ENCODE measurements at places on chromosomes 11 and 22.

DNA sequence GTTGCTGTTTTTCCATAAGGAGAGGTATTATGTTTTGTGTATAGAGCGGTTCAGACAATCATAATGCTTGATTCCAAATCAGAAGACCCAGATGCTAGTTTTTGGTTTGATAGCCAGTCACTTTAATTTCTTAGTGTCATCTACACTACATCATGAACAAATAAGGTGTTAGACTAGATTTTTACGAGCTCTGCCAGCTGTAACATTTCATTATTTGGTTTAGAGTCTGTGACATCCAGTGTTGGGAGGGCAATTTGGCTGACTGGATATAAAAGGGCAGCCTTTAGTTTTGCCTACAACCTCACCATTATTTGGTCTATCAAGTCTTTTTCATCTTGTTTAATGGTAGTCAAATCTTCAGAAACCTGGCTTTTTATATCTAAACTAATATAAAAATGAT is 30.2 kb upstream of the FBXO3 start:
- no peak for DNase-seq

GRCh38 chr22:47534804-47535410 is 772.5 kb downstream of the TBC1D22A start:
- DNase-seq = no peak

GRCh38 chr11:9562716-9563115 is 10.8 kb upstream of the WEE1 start:
- DNase-seq = no peak

DNA sequence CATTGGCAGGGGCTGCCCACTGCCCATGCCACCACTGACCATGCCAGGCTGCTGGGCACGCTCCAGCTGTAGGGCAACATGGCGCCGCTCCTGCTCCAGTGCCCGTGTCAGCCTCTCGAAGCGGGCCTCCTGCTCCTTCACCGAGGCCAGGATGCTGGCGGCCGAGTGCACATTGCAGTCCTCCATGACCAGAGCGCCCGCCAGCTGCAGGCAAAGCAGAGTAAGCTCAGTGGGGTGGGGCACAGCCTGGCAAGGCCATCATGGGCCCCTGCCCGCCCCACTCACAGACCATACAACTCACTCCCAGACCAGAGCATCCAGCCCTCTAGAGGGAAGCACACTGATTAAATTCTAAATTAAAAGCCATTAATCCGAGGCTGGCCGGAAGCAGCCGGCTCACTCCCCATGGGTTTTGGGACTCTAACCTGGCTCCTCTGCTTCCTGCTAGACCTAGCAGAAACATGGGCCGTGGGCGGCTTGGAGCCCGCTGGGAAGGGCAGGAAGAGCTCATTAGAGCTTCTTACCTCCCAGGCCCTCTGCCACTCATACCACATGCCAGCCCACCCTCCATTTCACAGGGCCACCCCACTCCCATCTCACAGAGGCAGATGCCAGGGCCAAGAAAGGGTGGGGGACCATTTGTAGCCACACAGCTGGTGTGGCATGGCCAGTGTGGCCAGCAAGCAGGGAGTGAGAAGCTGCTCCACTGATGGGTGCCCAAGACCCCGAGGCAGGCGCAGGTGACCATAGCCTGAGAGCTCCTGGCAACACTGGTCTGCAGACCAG is 25.8 kb downstream of the ARVCF start:
- no peak for DNase-seq

DNA sequence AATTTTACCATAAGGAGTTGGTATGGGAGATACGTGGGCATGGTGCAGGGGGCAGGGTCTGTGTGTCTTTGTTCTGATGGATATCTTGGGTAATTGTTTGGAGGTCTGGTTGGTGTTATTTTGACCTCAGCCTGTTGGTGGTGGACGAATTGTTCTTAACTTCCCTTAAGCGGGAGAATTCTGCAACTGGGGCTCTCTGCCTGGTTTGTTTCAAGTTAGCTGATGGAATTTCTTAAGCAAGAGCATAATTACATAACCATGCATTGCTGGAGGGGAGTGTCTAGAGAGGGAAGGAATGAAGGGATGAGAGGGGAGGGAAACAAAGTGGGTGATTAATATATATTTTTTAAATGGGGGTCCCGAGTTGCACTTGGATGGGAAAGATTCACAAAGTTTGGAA is 908.5 kb upstream of the RAG2 start:
- DNase-seq = no peak

DNA sequence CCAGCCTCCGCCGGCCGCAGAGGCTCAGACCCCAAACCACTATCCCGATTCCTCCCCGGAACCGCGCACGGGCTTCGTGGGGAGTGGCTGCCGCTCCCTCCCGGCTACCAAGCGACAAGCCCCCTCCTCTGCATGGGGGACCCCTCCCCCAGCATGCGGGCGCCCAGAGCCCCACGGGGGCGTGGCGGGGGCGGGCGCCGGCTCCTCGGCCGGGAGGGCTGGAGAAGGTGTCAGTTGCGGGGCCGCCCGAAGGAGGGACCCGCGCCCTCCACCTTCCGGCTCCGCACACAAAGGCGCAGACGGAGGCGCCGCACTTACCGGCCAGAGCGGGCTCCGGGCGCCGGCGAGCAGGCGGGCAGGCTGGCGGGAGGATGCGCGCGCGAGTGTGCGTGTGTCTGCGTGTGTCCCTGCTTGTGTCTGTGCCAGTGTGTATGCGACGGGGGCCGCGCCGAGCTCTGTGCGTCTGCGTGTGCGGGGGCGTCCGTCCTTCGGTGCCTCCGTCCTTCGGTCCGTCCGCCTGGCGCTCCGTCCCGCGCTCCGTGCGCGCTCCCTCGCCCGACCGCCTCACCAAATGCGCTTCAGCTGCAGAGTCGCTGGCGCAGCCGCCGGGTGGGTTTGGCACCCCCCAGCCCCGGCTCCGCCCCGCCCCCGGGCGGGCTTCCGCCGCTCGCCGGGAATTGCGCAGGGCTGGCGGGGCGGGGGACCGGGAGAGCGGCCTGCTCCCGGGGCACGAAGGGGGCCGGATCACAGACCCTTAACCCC is at the start of gene PTPN5:
TSS of gene PTPN5 (minus strand) at position 592 of the 762 bp plus-strand sequence. CDS start 19,840 bp downstream, outside the sequence.
- DNase-seq = no peak

GRCh38 chr22:50150161-50151129 is 20.1 kb upstream of the PANX2 start:
- no peak for DNase-seq

- no peak for DNase-seq
Measured at GRCh38 chr11:11262171-11262920, 90.7 kb downstream of the CSNK2A3 start.

DNA sequence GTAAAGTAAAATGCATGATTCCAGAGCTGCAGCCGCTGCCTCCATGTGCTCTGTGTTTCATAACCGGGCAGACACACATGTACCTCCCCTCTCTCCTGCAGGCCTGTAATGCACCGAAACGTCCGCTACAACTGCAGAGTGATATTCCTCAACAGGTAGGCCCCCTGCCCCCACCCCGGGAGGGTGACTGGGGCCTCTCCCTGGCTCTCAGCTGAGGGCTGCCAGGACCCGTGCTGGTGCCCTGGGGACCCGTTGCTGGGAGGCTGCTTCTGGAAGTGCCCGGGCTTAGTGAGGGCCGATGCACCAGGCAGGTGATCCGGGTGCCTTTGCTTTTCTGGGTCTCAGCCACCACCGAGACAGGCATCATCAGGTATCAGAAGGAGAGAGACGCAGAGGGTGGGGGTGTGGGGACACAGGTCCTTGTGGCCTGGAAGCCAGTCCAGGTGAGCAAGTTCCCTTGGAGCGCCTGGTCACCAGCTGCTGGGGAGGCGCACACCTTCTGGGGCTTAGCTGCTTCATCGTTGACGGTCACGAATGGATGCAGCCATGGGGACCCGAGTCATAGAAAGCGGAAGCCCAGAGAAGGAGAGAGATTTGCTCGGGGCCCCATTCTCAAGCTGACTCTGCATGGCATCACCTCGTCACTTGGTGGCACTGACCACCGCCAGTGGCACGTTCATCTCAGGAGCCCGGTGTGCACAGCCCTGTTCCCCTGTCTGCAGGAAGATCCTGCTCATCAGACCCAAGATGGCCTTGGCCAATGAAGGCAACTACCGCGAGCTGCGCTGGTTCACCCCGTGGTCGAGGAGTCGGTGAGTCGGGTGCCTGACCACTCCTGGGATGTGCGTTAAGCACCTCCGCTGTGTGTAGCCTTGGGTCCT is 10.6 kb downstream of the NADSYN1 start:
- no peak for DNase-seq

GRCh38 chr22:36454916-36455570 is 26.4 kb downstream of the TXN2 start:
- peak; percentile 99 for DNase-seq

DNA sequence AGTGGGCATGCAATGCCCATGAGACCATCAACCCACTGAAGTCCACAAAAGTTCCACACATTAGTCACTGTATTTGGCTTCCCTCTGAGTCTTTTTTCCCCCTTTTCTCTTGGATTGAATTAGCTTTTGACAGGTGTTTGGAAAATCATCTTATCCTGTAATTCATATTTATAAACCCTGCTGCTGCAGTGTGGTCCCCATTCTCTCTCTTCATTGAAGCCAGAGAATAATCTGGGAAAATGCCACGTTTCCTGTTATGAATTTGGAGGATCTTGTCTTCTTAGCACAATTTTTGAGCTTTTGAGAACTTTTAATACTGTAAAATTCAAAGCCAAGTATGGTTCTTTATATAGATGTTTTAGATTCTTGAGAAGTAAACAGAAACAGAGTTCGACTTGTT is 84.8 kb downstream of the UVRAG start:
- no peak for DNase-seq

GRCh38 chr22:24796860-24797259 is 9.2 kb upstream of the SGSM1 start:
- no peak for DNase-seq

- DNase-seq = no peak
Measured at GRCh38 chr22:45869340-45869847, 107.6 kb downstream of the WNT7B start.

- DNase-seq = no peak
Measured at GRCh38 chr11:45678976-45679375, 13.6 kb upstream of the CHST1 start.

DNA sequence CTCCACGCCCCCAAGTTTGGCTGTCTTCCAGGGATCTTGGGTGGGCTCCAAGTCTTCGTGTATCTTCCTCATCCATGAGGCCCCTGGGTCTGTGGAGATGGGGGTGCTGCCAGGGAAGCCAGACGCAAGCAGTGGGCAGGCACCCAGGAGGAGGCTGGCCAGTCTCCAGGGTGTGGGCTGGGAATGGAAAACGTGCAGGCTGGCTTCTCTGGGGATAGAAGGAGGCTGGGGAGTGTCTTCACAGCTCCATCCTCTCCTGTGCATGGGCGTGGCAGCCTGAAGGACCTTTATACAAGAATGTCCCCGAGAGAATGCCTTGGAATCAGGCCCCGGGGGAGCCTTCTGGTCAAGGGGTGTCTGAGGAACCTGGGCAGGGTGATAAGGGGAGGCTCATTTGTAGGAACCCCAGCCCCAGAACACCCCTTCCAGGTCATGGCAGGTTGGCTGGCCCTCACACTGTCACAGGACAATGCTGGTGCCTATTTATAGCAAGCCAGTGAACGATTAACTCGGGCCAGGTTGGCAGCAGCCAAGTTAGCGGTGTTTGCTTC is 14.0 kb downstream of the SGSM1 start:
- DNase-seq = peak; percentile 80

DNA sequence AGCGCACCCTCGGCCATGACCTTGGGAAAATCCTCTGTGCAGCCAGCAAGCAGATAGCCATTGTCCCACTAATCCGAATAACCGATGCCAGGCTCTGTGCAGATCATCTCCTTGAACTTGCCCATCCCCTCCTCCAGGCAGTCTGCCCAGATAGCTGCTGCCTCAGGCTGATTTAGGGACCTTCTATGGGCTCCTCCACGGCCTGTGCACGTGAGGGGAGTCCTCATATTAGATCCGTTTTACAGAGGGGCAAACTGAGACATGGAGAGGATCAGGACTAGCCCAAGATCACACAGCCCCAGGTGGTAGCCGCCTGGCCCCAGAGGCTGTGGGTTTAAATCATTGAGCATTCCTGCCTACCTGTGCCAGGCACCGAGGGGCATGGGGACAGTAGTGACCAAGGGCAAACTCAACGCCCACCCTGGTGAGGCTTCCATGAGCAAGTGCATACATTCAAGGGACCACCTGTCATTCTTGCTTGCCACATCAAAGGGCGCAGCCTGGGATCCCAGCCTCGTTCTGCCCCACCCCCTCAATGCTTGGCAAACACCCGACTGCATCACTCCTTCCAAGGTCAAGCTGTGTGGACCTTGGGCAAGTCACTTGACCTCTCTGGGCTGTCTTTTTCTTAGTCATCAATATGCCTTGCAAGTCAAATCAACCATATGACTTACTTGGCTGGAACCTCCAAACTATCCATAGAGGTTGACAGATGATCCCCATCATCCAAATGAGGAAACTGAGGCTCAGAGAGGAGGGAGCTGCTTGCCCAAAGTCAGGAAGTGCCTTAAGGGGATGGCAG is 131.6 kb downstream of the MN1 start:
- DNase-seq = peak; percentile 61

DNA sequence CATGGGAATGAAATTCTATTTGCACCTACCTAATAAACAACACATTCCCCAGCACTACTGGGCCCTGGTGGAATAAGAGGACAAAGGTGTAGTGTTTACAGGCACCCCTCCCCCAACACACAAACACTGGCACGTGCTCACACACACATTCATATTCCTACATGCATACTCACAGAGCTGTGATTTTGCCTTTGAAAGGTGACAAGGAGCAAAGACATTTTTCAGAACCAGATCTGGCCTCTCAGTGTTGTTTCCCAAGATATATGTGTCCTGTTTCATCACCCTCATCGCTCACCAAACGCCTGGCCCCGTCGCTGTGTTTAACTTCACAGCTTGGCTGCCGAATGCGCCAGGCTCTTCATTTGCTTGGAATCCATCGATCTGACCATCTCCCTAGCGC is 292.6 kb downstream of the NTM start:
- no peak for DNase-seq

- no peak for DNase-seq
Measured at GRCh38 chr22:50739894-50740293, 1.9 kb downstream of the ACR start.

GRCh38 chr11:19018901-19019300 is 41.6 kb downstream of the MRGPRX2 start:
- peak; percentile 19 for DNase-seq

GRCh38 chr11:131626788-131627187 is 256.4 kb downstream of the NTM start:
- no peak for DNase-seq

DNA sequence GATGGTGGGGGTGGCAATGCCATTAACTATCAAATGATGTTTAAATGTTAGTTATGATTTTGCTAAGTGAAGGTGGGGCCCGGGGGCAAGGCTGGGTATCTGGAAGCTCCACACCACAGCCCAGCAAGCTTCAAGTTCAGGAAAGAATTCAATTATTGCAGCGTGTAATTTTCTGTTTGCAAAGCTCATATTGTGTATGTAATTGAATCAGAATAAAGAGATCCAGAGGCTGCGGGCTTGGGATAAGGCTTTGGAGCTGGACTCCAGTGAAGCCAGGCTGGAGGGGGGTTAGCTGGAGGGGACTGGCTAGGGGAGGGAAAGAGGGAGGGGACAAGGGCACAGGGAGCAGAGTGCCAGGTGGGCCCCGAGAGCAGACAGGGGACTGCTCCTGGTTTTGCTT is 557.1 kb upstream of the CADM1 start:
- DNase-seq = no peak

- no peak for DNase-seq
Measured at GRCh38 chr11:111046291-111046690, 199.2 kb upstream of the POU2AF2 start.
